Sigmoid colon (tissue), 7 donors: ENCODE measurements at places on chromosomes 3 and 15. TPM values are rescaled to one million over a fixed set of nuclear protein-coding genes. Genes with fewer than 3 reads are reported as not detected.

DNA sequence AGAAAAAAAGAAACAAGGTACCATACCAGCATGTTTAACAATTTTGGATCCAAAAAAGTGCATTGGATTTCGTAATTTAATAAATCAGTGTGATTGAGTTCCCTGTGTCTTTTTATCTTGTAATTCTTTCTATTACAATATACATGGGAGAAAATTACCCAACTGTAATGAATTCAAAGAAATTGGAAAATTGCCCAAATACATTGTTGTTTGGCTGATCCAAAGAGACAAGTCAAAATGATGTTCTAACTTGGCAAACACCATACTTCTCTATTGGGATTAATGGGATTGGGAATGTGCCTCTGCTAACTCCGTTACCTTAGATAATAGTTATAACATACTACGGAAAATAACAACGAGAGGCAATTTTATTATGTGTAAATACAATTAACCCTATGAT lies 1097.1 kb downstream of the ROBO1 start:
- DNase-seq: no peak

Gene MME
- total RNA-seq: 5.0 TPM

DNA sequence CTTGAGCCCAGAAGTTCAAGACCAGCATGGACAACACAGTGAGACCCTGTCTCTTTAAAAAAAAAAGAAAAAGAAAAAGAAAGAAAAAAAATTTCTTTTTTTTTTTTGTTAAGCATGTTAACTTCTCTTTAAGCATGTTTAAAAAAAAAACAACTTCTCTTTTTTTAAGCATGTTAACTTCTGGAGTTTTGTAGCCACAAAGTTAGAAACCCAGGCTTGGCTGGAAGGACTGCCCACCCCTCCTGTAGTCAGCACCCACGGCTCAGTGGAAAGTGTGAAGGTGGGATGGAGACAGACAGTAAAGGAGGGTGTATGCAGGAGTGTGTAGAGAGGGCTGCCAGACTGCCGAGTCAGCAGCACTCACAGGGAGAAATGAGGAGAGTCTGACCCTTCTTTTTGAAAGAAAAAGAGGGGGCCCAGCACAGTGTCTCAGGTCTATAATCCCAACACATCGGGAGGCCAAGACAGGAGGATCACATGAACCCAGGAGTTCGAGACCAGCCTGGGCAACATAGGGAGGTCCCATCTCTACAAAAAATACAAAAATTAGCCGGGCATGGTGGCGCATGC lies 33.2 kb downstream of the GOLGA8S start:
- DNase-seq: no peak

Gene TMEM44
- total RNA-seq: 5.0 TPM
